ENCODE measurements at places on chromosomes 11 and 22.

- no peak for DNase-seq
Measured at GRCh38 chr22:47407461-47408025, 645.1 kb downstream of the TBC1D22A start.

GRCh38 chr22:24433828-24434470 is 6.5 kb downstream of the ADORA2A start:
- DNase-seq: no peak

GRCh38 chr22:48099251-48099650 is 1336.8 kb downstream of the TBC1D22A start:
- DNase-seq: no peak

GRCh38 chr11:114346709-114347141 is 50.5 kb downstream of the NNMT start:
- DNase-seq: no peak

- no peak for DNase-seq
Measured at GRCh38 chr11:8767466-8768142, 85.0 kb downstream of the RPL27A start.

GRCh38 chr11:126502159-126502558 is 146.7 kb downstream of the ST3GAL4 start:
- no peak for DNase-seq

DNA sequence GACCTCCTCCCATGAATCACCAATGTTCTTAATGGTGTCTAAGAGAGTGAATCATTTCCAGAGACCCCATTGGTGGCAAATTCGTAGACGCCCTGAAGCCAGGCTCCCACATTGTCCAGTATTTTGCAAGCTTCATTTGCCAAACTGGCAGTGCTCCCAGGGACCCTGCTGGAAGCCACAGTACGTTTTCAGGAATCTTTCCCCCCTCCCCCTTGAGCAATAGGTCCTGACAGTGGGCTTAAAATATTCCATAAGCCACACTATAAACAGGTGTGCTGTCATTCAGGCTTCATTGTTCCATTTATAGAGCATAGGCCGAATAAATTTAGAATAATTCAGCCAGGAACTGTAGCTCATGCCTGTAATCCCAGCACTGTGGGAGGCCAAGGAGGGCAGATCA is 125.3 kb downstream of the MORC2 start:
- no peak for DNase-seq

- no peak for DNase-seq
Measured at GRCh38 chr22:25754527-25755202, 12.7 kb downstream of the MYO18B start.

DNA sequence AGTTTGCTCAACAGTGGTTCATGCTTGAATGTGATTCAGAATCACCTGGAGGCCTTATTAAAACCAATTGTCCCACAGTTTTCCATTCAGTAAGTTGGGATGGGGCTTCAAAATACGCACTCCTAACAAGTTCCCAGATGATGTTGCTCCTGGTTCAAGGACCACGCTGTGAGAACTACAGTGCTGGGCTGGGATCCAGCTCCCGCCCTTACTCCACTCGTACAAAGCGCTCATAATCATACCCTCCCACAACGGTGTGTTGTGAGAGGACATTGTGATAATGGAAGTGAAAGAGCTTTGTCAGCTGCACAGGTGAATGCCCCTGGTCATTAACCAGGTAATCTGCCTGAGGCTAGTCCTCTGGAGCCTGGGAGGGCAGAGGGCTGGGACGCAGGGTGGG is 1.3 kb upstream of the CD82 start:
- peak; percentile 54 for DNase-seq

GRCh38 chr11:1760351-1761109 is 3.2 kb downstream of the CTSD start:
- no peak for DNase-seq

DNA sequence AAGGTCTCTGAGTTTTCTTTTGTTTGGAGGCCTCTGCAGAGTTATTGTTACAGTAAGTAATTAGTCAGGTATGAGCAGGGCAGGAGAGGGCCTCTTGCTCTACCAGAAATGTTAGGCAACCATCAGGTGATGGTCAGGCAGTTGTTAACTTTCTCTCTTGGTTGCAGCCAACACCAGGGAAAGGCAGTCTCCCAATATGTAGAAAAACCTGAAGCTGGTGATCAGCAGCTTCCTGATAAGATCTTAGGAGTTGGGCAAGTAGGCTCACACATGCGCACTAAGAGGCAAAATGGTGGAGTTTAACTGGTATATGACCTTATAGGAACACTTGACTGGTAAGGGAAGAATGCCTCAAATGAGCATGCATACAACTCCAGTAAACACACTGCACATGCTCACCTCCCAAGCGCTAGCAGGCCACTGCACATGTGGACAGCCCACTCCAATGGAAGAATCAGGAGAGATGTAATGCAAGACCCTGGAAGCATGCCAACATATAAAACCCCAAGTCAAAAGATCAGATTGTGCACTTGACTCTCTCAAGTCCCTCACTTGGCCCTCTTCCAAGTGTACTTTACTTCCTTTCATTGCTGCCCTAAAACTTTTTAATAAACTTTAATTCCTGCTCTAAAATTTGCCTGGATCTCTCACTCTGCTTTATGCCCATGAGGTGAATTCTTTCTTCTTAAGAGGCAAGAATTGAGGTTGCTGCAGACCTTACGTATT is 23.7 kb upstream of the SLC35F2 start:
- DNase-seq: no peak

GRCh38 chr11:103798026-103798425 is 238.4 kb upstream of the DDI1 start:
- no peak for DNase-seq

DNA sequence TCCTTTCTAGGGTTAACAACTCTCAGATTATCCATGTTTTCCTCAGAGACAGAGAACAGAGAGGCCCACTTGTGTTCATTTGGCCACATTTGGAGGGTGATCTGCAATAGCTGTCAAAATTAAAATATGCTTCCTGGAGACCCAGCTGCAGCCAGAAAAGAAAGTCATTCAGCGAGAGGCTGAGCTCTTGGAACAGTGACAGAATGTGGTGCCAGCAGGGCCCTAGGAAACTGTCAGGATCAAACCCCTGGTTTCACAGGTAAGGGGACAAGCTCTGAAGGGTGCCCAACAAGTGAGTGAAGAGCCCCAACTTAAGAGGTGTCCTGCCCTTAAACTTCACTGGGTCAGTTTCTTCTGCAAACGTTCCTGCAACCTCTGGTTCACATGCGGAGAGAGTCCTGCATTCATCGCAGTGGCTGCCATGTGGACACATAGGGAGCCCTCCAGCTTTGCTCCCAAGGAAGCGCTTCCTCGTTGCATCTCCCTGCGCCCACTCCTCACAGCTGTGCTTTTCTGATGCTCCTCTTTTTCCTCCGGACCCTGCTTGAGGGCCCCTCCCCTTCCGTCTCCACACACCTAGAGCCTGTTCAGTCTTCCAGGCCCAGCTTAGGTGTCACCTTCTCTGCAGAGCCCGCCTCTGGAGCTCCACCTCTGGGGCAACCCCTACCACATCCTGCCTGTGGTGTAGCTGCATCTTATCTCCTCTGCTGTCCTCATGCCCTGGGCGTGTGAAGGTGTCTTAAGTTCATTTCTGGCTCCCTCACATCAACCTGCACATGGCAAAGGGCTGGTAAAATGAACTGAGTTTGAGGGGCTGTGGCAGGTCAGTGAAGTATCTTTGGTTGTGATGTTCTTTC is 3.9 kb downstream of the UCP3 start:
- DNase-seq: no peak

- no peak for DNase-seq
Measured at GRCh38 chr11:10655943-10656576, 37.5 kb downstream of the IRAG1 start.

DNA sequence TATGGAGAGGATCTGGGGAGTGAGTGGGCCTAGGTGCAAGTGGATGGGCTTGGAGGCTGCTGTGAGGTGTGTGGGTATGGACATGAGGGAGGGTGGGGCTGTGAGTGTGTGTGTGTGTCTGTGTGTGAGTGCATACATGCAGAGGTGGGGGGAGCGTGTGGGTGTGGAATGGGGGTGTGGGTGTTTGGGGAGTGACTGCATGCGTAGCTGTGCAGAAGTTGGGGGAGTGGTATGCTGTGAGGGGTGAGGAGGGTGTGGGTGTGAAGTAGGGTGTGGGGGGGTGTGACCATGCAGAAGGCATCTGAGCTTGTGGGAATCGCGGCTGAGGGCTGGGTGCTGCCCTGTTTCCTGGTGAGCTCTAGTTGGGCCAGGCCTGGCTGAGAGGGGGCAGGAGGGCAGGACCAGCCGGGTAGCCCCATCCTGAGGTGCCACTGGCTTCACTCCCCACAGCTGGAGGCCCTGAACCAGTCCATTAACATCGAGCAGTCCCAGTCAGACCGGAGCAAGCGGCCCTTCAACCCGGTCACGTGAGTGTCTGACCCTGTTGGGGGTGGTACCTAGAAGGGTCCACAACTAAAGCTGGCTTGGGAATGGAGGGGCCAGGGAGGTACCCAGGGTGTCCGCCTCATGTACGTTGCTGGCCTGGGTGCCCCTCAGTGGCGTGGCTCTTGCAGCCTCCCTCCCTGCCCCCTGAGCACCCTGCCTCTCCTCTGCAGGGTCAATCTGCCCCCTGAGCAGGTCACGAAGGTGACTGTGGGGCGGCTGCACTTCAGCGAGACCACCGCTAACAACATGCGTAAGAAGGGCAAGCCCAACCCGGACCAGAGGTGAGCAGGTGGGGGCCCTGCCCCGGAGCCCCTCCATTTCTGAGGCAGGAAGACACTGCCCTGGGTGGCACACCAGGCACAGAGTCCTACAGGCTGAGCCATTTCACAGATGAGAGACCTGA is 16.5 kb downstream of the TMEM258 start:
- DNase-seq: no peak

DNA sequence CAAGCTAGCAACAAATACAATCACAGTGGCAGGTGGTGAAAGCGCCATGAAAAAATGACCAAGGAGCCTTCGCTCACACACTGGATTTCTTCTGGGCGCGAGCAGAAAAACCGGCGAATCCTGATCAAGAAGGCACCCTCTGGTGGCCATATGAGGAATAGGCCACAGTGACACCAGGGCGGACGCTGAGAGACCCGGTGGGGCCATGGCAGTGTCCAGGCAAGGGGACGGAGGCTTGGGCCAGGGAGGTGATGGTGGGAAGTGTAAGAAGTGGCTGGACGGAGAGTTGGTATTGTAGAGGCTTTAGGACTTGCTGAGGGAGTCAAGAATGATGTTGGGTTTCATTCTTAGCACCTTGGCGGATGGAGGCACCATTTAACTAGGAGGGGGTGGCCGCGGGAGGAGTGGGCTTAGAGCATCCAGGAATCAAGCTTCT is 16.9 kb upstream of the RAC2 start:
- DNase-seq: no peak
